Nasal cavity respiratory epithelium epithelial cell of viscerocranial mucosa (primary cell): ENCODE measurements at places on chromosomes 4 and X. TPM values are rescaled to one million over a fixed set of nuclear protein-coding genes. Genes with fewer than 3 reads are reported as not detected.

NAP1L2 gene
- total RNA-seq: 0.68 and 0.85 TPM in 2 replicates

TCEANC gene
- 2.4 and 2.8 TPM in 2 replicates for total RNA-seq

MYOZ2 gene
- not detected in 2 replicates for total RNA-seq

ZNF141 gene
- 5.1 and 10.5 TPM in 2 replicates for total RNA-seq

RHOXF2B gene
- total RNA-seq: not detected in 2 replicates
